ENCODE measurements at places on chromosomes 3 and 15.

DNA sequence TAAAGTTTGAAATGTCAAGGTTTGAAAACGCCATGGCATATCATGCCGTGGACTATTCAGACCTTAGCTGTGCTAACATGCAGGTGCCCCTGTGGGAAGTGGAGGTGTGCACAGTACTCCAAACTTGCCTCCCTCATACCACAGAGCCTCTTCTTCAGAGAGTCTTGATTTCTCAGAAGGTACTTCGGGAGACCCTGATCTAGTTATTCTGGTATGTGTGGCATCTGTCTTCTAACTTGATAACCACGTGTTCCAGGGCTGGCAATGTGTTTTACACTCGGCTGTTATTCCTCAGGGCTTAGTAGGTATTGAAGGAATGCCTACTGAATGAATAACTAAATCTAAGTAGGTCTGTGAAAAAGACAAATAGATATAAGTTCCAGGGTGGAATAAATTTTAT lies 309.9 kb downstream of the CLSTN2 start:
- DNase-seq, result no peak

DNA sequence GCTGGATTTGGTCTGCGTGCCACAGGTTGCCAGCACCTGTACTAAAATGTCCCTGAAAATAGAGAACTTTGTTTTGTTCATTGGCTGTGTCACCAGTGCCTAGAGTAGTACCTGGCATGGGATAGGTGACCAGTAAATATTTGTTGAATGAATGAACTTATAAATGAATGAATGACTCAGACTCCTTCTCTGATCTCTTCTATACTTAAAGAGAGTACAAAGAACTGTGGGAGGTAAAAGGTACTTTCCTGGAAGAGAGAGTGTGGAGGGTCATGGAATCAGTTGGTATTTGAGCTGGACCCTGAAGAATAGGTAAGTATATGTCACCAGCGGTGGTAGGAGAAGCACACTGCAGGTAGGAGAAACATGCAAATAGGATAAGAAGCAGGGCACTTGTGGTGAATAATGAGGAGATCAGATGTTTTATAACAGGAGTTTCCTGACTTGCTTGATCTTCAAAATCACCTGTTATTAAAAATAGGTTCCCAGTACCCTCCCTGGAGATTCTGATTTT lies 149.4 kb downstream of the LPP start:
- no peak for DNase-seq

GRCh38 chr3:62361261-62361660 lies 12.1 kb downstream of the FEZF2 start:
- DNase-seq, result no peak

DNA sequence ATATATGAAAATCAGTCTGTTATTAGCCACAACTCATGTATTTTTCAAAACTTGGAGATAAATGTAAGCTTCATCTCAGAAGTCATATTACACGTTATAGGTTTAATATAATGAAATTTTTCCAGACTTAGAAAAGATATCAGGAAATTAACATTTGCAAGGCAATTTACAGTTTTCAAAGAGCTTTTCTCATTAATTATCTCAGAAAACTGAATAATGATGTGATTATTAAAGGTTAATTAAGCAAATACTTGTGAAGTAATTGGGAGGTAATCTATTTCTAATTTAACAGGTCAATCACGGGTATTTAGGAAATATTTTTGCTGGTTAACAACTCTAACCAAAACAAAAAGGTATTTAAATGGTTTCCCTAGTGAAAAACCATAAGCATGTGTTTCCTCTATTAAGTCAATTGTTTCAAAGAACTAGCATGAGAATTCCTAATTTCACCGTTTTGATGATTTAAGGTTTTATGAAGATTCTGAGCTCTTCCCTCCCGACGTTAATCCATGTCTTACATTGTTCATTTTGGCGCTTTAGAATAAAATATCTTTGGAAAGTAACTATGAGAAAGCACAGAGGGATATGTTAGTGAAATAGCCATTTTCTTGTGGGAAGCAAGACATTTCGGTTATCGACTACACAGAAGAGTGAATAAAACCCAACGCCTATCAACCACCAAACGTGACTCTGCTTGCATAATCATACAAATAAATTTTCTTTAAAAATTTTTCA lies 1.5 kb upstream of the NEO1 start:
- no peak for DNase-seq

- DNase-seq, result peak; percentile 60
Measured at GRCh38 chr3:71130471-71131374, 452.8 kb downstream of the FOXP1 start.

GRCh38 chr3:173793963-173794362 lies 396.4 kb downstream of the NLGN1 start:
- DNase-seq, result no peak

DNA sequence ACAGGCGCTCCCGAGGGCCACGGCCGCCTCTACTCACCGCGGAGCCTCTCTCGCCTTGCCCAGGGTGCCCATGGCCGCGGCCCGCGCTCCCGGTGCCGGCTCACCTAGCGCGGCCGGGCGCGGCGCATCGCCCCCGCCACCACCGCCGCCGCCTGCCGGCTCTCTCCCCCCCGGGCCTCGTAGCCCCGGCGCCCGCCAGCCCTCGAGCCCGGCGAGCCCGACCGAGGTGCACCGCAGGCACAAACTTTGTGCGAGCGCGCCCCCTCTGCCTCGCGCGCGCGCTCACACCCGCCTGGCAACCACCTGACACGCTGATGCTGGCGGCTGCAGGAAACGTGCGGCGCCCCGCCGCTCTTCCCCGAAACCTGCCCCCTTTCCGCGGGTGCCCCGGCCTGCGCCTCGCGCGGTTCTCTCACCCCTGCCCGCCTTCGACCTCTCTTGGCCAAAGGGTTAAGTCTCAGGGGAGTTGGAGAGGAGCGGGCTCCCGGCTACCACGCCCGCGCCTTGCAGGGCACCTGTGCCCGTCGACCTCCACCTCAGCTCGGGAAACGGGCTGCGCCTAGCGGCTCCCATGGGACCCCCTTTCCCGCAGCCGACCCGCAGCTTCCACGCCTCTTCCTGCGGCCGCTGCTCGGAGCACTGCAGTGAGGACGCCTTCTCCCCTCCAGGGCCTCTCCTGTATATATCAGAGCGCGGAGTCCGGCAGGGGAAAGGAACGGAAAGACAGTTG lies at the start of gene RASGRP1:
RASGRP1 (minus strand) TSS at position 258 of the 730 bp plus-strand sequence; CDS start at position 72, 186 bp downstream.
- peak; percentile 81 for DNase-seq

GRCh38 chr3:169148448-169149348 lies 514.8 kb downstream of the MECOM start:
- no peak for DNase-seq
